ENCODE measurements at places on chromosomes 3 and 15. TPM values are rescaled to one million over a fixed set of nuclear protein-coding genes. Genes with fewer than 3 reads are reported as not detected.

GRCh38 chr3:85851071-85851470 is 892.3 kb downstream of the CADM2 start:
- no peak overlapping the region for H3K4me3 ChIP-seq
- no peak for DNase-seq
- H3K4me1 ChIP-seq = no peaks in the 10 kb centered on the region
- no peaks in the 10 kb centered on the region for H3K36me3 ChIP-seq

GRCh38 chr15:80201256-80202015 is 48.6 kb downstream of the FAH start:
- no peak overlapping the region for H3K4me3 ChIP-seq
- no peak for DNase-seq
- no peak overlapping the region for H3K27ac ChIP-seq

GRCh38 chr3:8555113-8555661 is 53.6 kb downstream of the LMCD1 start:
- H3K4me3 ChIP-seq = no peak overlapping the region
- 0 out of 2 replicates have a peak overlapping the region, but pooled peaks have one; percentile 43 for H3K27ac ChIP-seq
- H3K4me1 ChIP-seq = peaks cover 5% of the 10 kb centered on the region
- no peaks in the 10 kb centered on the region for H3K27me3 ChIP-seq
- peak; percentile 38 for DNase-seq
- H3K36me3 ChIP-seq = no peaks in the 10 kb centered on the region

- H3K36me3 ChIP-seq = no peaks in the 10 kb centered on the region
- H3K27ac ChIP-seq = no peak overlapping the region
- H3K4me3 ChIP-seq = no peak overlapping the region
- no peaks in the 10 kb centered on the region for H3K4me1 ChIP-seq
- H3K27me3 ChIP-seq = no peaks in the 10 kb centered on the region
- DNase-seq = no peak
Observed at GRCh38 chr15:100682468-100682867, 80.1 kb downstream of the ASB7 start.

DNA sequence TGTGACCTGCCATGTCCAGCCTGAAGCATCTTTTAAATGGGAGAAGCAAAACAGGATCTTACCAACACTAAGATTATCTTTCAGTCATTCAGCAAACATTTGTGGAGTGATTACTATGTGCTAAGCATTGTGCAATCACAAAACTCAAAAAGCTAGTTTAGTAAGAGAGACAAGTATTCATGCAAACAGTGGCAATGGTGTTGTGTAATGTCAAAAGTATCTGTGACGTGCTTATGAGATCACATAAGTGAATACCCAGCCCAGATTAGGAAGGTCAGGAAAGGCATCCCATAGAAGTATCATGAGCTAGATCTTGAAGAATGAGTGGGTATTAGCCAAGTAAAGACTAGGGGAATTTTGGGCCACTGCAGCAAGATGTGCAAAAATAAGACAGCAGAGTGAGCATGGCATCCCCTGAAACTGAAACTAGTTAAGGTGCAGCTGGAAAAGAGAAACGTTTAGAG is 32.1 kb downstream of the SEC62 start:
- 0 out of 2 replicates have a peak, but pooled peaks cover 7% of the 10 kb centered on the region for H3K36me3 ChIP-seq
- no peak for DNase-seq
- H3K27ac ChIP-seq = no peak overlapping the region
- no peaks in the 10 kb centered on the region for H3K4me1 ChIP-seq

DNA sequence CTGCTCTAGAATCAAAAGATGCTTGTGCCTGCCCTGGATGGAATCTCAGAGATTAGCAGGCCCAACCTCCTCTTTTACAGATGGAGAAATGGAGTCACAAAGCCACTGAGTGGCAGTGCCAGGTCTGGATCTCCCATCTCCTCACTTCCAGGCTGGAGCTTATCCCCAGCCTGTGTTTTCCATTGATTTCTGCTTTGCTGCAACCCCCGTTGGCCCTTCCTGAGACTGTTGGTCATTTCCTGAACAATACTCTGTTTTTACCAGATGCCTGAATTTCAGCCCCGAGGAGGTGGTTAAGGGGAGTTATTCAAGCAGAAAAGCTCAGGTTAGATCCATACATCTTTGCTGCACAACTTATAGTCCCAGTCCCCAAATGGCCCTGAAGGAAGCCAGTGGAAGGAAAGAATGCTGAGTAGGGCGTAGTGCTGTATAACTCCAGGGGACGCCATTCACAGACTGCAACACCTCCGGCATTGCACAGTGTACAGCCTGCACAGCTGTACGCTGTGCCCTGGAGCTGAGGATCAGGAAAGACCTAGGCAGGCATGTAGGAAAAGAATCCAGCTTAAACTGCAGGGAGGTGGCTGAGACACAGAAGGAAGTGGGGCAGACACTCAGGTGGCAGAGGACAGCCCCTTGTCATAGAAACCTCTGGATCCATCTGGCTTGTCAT is 77.5 kb downstream of the RPLP1 start:
- H3K4me3 ChIP-seq = no peak overlapping the region
- no peaks in the 10 kb centered on the region for H3K36me3 ChIP-seq
- H3K27ac ChIP-seq = no peak overlapping the region
- H3K27me3 ChIP-seq = no peaks in the 10 kb centered on the region
- H3K4me1 ChIP-seq = peaks cover 16% of the 10 kb centered on the region

- peak overlapping the region; percentile 32 for H3K4me3 ChIP-seq
- H3K27me3 ChIP-seq = no peaks in the 10 kb centered on the region
Observed at GRCh38 chr15:90412356-90413194, 24.5 kb downstream of the IQGAP1 start.

DNA sequence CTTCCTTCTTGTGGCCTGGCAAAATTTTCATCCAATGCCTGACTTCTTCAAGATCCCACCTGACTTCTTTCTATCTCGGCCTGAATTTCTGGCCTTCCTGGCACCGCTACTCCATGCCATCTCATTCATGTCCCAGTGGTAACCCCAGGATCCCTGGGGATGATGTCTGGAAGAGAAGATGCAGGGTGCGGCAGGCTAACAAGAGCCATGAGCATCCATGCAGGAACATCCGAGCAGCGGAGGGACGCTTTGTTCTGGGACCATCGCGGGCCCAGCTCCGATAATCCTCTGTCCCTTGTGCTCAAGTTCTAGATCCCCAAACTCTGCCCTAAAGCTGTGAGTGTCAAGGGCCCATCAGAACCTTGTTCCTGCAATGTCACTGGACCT is 10.9 kb downstream of the MYL3 start:
- 0 out of 2 replicates have a peak, but pooled peaks cover 1% of the 10 kb centered on the region for H3K27me3 ChIP-seq
- H3K36me3 ChIP-seq = no peaks in the 10 kb centered on the region
- DNase-seq = no peak
- peaks cover 4% of the 10 kb centered on the region for H3K4me1 ChIP-seq
- H3K27ac ChIP-seq = no peak overlapping the region
- no peak overlapping the region for H3K4me3 ChIP-seq

GRCh38 chr3:189806171-189806951 is 175.2 kb downstream of the TP63 start:
- H3K27me3 ChIP-seq = peaks cover 7% of the 10 kb centered on the region
- H3K4me3 ChIP-seq = no peak overlapping the region
- peak overlapping the region; percentile 22 for H3K27ac ChIP-seq

DNA sequence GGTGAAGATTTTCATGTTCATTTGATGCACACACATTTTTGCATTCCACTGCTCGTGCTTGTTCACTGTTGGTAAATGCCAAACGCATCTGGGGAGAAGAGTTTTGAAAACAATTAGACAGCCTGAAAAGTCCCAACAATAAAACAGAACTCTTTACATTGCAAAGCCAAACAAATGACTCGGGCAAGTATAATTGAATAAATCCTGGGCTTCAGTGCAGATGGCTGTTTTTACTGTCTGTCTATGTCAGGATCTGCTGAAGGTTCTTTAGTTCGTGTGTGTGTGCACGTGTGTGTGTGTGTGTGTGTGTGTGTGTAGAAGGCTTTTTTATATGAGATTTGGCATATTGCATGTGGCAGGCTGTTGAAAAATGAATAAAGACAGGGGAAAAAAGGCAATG is 277.5 kb upstream of the CDIN1 start:
- no peak overlapping the region for H3K27ac ChIP-seq
- H3K36me3 ChIP-seq = no peaks in the 10 kb centered on the region
- H3K27me3 ChIP-seq = no peaks in the 10 kb centered on the region
- no peak for DNase-seq
- H3K4me1 ChIP-seq = no peaks in the 10 kb centered on the region
- H3K4me3 ChIP-seq = no peak overlapping the region

DNA sequence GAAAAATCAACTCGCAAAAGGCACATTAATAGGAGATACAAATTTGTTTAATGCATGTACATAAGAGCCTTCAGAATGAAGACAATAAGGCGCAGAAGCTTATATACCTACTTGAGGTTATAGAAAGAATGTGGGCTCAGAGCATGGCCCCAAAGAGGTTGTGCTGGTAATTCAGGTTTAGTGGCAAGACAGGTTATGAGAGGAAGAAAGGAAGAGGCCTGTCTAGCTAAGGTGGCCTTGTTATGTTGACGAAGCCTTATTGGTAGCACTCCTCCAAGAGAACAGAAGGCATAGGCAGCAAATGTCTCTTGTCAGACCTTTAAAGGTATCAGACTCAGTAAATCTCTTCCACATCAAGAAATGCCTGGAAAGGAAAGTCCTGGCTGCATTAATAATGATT is 290.8 kb downstream of the MCTP2 start:
- H3K27ac ChIP-seq = no peak overlapping the region
- no peaks in the 10 kb centered on the region for H3K27me3 ChIP-seq
- H3K4me1 ChIP-seq = peaks cover 18% of the 10 kb centered on the region
- no peak overlapping the region for H3K4me3 ChIP-seq

DNA sequence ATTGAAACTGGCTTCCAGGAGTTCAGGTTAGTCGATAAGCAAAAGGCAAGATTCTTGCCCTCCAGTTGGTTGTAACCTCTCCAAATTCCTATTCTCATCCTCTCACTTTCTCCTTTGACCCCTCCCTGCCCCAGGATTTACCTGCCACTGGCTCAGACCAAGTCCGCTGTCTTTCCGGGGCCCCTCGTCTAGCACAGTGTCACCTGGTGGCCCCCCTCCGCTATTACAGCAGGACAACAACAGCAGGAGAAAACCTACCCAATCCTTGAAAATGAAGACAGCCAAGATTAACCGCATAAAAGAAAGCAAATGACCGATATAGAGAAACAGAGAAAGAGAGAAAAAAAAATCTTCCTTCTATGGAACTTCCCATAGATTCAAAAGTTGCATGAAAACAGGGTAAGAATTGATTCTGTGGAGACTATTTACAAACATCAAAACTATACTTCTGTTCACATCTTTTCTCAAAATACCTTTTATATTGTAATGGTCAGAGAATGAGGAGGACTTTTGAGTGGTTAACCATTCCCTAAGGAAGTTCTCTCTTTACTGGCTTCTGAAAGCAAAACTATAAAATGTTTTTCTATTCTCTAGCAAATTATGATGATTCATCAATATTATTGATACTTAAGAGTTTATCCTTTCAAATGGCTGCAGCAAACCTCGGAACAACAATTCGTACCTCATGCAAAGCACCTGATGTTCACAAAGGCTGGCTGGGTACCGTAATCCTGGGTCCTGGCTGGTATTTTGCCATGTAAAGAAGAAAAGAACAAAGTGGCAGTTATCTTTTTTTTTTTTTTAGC is 10.0 kb upstream of the ST8SIA2 start:
- H3K27me3 ChIP-seq = no peaks in the 10 kb centered on the region
- H3K27ac ChIP-seq = no peak overlapping the region
- H3K36me3 ChIP-seq = no peaks in the 10 kb centered on the region
- no peaks in the 10 kb centered on the region for H3K4me1 ChIP-seq
- peak; percentile 90 for DNase-seq

DNA sequence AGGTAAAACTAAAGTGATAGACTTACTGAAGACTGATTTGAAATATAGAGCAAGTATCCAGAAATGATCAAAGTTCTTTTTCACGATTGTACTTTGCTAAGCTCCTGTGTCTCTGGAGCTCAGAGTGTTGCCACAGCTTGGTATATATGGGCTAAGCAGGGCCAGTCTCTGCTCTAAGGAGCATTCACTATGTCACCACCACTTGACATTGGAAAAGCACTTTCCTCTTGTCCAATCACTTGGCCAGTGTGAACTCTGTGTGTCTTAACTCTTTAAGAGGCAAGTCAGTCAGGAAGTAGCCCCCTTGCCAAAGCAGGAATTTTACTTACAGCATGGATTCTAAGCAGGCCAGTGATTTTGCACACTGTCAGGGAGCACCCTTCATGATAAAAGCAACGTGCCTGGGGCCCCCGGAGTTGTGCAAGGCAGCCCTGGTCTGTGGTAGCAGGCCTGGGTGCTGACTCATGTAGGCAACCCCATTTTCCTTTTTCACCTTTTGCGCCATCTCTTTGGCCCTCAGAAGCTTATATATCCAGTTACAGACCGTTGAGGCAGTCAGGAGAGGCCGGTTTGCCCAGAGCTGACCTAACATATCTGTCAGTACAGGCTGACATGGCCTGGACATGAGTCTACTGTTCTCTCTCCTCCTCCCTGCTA is 73.0 kb downstream of the HCN4 start:
- no peak for DNase-seq
- no peak overlapping the region for H3K27ac ChIP-seq
- H3K27me3 ChIP-seq = no peaks in the 10 kb centered on the region
- peaks cover 8% of the 10 kb centered on the region for H3K36me3 ChIP-seq
- H3K4me3 ChIP-seq = no peak overlapping the region

GRCh38 chr15:23081271-23081670 is 41.9 kb upstream of the TUBGCP5 start:
- H3K4me1 ChIP-seq = no peaks in the 10 kb centered on the region
- H3K36me3 ChIP-seq = no peaks in the 10 kb centered on the region
- no peak for DNase-seq

Gene APH1B
- total RNA-seq = 24.4 TPM

Gene APBA2
- total RNA-seq = 24.7 TPM

Gene GADL1
- 0.97 TPM for total RNA-seq

Gene CHRNB4
- 1.6 TPM for total RNA-seq

Gene DGKG
- not detected for total RNA-seq

Gene MYD88
- total RNA-seq = 42.6 TPM

Gene KY
- not detected for total RNA-seq

Gene NR1I2
- 4.4 TPM for total RNA-seq
